Left lung (tissue), 14 donors: ENCODE measurements at places on chromosomes 1 and 21. TPM values are rescaled to one million over a fixed set of nuclear protein-coding genes. Genes with fewer than 3 reads are reported as not detected.

DNA sequence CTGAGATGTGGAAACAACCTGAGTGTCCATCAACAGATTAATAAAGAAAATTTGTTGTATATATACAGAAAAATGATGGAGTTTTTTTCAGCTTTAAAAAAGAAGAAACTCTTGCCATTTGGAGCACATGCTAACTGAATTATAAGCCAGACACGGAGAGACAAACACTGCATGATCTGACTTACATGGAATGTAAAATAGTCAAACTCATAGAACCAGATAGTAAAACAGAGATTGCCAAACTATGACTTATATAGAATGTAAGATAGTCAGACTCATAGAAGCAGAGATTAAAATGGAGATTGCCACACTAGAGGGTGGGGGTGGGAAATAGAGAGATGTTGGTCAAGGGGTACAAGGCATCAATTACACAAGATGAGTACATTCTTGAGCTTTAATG, 1786.6 kb downstream of the PLA2G4A start:
- DNase-seq = no peak

- no peak for DNase-seq
Measured at GRCh38 chr1:231428377-231428776, 6.3 kb upstream of the EGLN1 start.

- DNase-seq = no peak
Measured at GRCh38 chr1:154533952-154534844, 24.3 kb downstream of the UBE2Q1 start.

- no peak for DNase-seq
Measured at GRCh38 chr21:36759348-36760083, 60.6 kb downstream of the SIM2 start.

DNA sequence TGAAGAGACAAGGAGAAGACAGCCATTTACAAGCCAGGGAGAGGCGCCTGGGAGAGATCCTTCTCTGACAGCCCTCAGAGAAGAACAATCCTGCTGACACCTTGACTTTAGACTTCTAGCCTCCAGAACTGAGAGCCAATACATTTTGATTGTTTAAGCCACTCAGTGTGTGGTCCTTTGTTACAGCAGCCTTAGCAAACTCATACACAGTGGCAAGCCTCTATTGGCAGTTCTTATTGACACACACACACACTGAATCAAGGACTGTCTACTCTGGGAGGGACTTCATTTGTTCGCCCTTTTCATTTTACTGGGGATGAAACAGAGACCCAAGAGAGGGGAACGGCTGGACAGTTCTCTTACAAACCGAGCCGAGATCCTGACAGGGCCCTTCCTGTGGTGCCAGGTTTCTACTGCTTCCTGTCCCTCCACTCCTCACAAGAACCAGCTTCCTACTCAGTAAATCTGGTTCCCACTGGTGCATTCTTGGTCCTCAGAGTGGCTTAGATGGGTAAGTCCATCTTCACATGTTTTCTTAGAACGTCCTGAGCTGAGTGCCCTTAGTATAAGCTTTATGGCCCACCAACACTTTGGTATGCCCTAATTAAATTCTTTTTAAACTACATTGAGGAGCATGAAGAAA, 14.7 kb downstream of the SLAMF1 start:
- no peak for DNase-seq

DNA sequence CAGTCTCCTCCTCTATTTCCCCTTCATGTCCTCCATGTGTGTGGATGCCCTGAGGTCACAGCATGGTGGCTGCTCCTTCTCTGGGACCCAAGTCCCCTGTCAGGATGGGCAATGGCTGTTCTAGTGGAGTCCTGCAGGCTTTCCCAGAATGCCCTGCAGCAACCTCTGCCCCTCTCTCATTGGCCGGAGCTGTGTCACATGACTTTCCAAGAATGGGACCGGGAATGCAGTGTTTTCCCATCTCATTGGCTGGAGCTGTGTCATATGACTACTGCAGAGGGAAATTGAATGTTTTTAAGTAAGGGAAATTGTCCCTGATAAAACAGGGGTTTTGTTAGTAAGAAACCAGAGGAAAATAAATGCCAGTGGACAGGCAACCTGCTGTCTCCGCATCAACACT, 365.9 kb downstream of the PTPRU start:
- no peak for DNase-seq

- no peak for DNase-seq
Measured at GRCh38 chr1:179808503-179808902, 65.4 kb downstream of the FAM163A start.

- DNase-seq = no peak
Measured at GRCh38 chr1:18013216-18013615, 94.4 kb upstream of the IGSF21 start.

GRCh38 chr1:3410142-3410925, 44.1 kb upstream of the ARHGEF16 start:
- peak; percentile 57 for DNase-seq

GRCh38 chr1:221089273-221089672, 210.0 kb downstream of the HLX start:
- DNase-seq = no peak

The MXRA8 gene
- 129 TPM for total RNA-seq

The ADCY10 gene
- total RNA-seq = not detected

The SAMD11 gene
- total RNA-seq = 7.1 TPM

The IL20 gene
- total RNA-seq = not detected

The MRPS6 gene
- 76.0 TPM for total RNA-seq

The NBPF8 gene
- 13.1 TPM for total RNA-seq
